B cell (primary cell): ENCODE measurements at places on chromosomes 3 and 15.

GRCh38 chr15:70006259-70007147, 91.2 kb downstream of the TLE3 start:
- no peak for DNase-seq

- peak; percentile 32 for DNase-seq
These were observed 161.3 kb upstream of the SLC2A2 start for GRCh38 chr3:171187706-171188290.

GRCh38 chr3:184322731-184323487, 8.5 kb downstream of the EIF4G1 start:
- DNase-seq = no peak

GRCh38 chr15:63340353-63340752, 41.3 kb downstream of the CA12 start:
- DNase-seq = no peak

GRCh38 chr15:86163816-86164215, 84.1 kb downstream of the AGBL1 start:
- DNase-seq = no peak

DNA sequence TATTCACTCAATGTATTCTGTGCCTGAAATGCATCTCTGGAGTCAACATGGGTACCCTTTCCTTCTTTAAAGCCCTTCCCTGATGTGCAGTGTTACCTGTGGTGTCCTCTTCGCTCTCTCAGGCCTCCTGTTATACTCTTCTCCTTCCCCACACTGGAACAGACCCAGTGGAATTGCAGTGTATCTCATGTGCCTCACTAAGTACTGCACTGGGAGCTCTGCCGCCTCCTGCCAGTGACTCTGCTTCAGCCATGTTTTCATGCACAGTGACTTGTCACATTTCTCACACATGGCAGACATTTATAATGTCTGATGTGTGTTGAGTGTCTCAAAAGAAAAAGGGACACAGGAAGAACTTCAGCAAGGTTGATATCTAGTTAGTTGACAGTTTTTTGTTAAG, 191.0 kb downstream of the KLHL25 start:
- DNase-seq = no peak

DNA sequence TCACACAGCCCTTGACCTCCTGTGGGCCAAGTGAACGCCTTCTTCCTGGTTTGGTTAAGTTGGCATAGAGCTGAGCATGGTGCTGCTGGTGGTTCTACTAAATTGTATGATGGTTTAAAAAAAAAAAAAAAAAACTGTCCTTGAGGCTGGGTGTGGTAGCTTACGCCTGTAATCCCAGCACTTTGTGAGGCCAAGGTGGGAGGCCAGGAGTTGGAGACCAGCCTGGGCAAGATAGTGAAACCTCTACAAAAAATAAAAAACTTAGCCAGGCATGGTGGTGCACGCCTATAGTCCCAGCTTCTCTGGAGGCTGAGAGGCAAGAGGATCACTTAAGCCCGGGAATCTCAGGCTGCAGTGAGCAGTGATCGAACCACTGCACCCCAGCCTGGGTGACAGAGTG, 58.9 kb upstream of the FLNB start:
- no peak for DNase-seq

GRCh38 chr3:188125076-188125475, 28.9 kb upstream of the LPP start:
- DNase-seq = no peak

GRCh38 chr3:34073961-34074360, 275.5 kb downstream of the PDCD6IP start:
- no peak for DNase-seq

DNA sequence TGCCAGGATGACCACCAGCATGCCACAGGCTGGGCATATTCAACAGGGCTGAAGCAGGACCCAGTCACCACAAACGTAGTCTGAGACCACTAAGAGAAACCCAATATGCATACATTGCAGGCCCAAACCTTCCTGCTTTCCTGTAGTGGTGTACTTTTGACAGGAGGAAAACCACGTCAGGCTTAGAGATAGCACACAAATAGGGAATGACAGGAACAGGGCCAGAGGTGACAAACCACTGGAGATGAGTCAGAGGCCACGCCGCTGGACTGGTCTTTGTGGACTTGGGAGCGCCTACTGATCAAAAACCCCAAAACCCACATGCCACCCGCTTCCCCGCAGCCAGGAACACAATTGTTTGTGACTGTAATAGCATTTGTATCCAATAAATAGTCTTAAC, 3.6 kb upstream of the EFCAB12 start:
- no peak for DNase-seq

DNA sequence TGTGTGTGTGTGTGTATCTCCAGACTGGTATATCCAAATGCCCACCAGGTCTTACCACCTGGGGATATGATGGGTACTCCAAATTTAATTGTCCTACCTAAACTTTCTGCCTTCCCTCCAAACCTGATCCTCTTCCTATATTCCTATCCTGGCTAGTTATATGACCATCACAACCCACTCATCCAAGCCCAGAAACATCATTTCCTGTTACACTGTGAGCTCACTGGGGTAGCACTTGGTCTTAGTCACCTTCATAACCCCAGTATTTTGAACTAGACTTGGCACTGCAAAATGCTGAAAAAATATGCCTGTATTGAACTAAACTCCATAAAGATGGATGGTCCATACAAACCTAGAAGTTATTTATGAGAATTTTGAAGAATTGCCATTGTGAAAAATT, 178.8 kb upstream of the EIF1B start:
- no peak for DNase-seq

GRCh38 chr15:42108806-42109205, 14.4 kb upstream of the PLA2G4D start:
- DNase-seq = no peak

DNA sequence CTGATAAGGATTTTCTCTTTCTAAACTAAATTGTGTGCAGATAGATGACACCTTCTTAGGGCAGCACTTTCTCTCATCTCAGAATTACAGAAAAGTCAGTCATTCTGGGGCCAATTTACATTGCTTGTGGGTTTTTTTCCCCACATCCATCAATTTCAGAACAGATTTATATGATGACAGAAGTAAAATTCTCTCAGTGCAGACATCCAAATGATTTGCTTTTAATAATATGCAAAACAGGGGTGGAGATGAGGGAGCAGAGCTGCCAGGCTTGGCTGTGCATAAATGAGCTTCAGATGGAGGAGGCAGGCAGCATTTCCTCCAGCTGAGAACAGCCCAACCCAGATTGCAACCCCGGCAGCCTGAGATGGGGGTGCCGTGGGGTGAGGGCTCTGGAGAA, 44.0 kb downstream of the EDEM1 start:
- no peak for DNase-seq

DNA sequence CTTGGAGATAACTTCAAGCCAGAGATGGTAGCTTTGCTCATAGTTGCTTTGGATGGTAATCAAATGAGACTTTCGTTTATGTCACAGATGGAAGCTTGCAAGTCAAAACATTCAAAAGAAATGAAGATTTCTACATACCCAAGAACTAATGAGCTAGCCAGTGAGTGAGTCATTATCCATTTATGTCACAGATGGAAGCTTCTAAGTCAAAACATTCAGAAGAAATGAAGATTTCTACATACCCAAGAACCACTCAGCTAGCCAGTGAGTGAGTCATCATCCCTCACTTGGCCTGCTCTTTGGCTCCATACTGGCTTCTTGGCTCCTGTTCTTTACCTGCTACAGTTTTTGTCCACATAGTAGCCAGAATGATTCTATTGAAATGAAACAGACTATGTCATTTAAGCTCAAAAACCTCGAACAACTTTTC, 559.8 kb upstream of the CBLB start:
- DNase-seq = no peak

GRCh38 chr3:9135930-9136525, 113.4 kb downstream of the SRGAP3 start:
- DNase-seq = no peak

GRCh38 chr3:27166888-27167287, 202.3 kb downstream of the NEK10 start:
- DNase-seq = no peak

- no peak for DNase-seq
These were observed 57.4 kb upstream of the BDH1 start for GRCh38 chr3:197613199-197613598.

- no peak for DNase-seq
These were observed 40.2 kb downstream of the ABHD17C start for GRCh38 chr15:80735344-80735743.

DNA sequence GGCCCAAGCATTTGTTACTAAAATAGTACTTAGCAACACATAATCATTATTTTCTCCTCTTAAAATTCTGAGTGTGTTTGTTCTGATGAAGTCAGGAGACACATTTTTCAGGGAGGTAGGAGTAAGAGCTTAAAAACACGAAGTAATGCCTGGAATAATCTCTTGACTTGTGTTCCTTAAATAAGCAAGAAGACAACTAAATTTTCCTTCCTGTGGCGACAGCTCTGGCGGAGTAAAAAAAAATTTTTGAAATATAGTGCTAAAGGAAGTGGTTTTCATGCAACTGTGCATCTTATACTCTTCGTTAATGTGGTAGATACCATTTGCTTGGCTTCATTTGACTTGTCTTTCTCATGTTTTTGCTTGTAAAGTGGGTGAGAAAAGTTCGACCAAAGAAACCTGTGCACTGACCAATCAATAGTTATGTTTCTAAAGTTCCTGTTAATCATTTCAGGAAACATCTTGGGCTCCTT, 11.1 kb upstream of the MBNL1 start:
- peak; percentile 60 for DNase-seq

GRCh38 chr3:126320517-126321293, 36.5 kb downstream of the KLF15 start:
- no peak for DNase-seq

DNA sequence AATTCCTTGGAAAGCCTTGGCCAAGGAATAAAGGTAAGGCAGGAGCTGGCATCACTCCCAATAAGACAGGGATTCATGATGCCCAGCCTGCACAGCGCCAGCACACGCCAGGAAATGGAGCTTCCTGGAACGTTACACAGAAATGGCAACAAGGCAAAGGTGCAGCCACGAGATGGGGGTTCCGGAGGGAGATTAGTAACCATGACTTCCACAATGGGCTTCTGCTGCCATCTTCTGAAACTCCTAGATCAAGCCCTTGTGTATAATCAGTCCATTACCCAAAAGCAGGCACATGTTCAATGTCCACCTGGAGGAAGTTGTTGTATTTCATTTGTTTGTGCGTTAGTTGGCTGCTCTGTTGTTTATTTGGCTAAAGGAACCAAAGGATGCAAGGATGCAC, 131.2 kb upstream of the TRIM42 start:
- no peak for DNase-seq

- DNase-seq = no peak
These were observed 45.6 kb downstream of the PEX5L start for GRCh38 chr3:179991104-179991503.

- no peak for DNase-seq
These were observed 68.4 kb downstream of the SV2B start for GRCh38 chr15:91168457-91168856.

DNA sequence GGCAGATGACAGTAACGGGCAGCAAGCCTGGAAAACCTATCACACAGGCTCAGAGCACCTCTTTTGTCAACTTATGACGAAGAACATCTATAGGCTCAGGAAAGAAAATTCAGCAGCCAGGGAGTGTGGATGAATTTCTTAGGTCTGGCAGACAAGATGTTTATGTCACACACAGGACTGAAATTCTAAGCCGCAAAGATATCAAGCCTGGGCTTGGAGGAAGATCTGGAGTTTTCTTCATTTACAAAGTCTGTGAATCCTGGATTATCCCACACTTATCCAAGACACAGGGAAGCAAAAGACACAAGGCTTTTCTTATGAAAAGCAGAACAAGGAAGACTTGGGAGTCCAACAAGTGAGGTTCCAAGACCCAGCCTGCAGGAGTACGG, 23.4 kb upstream of the CHCHD6 start:
- DNase-seq = no peak

DNA sequence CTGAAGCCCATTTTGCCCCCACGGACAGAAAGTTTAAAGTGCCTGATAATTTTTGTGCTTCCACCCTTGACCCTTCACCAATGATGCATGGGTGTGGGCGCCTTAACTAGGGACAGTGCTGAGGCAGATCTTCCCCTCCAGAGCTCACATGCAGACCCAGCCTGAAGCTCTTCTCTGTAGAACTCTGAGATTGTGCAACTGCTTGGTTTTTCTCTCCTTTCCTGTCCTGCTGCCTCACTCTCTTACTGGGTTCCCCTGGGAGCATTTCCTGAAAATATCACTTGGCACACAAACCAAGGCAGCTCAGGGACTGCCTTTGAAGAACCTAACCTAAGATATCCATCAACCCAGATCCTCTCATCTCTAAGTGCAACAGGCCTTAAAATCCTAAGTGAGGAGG, 220.3 kb upstream of the STT3B start:
- DNase-seq = no peak

- no peak for DNase-seq
These were observed 445.1 kb downstream of the MECOM start for GRCh38 chr3:169218314-169218983.

GRCh38 chr3:85270488-85270887, 311.7 kb downstream of the CADM2 start:
- no peak for DNase-seq

DNA sequence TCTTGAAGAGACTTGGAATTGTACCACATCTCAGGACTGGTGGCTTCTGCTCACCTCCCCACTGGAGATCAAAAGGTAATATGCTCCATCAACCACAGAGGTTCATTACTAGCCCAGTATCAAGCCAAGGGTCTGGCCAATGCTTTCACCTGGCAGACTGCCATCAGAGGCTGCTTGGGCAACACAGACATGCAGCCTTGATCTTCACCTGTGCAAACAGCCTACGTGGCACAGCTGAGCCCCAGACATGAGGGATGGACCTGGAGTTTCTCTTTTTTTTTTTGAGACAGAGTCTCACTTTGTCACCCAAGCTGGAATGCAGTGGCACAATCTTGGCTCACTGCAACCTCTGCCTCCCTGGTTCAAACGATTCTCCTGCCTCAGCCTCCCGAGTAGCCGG, 105.6 kb upstream of the HES1 start:
- no peak for DNase-seq

- no peak for DNase-seq
These were observed 312.1 kb downstream of the ARRDC4 start for GRCh38 chr15:98272625-98273024.

GRCh38 chr3:50415061-50415460, 55.7 kb upstream of the TMEM115 start:
- no peak for DNase-seq

DNA sequence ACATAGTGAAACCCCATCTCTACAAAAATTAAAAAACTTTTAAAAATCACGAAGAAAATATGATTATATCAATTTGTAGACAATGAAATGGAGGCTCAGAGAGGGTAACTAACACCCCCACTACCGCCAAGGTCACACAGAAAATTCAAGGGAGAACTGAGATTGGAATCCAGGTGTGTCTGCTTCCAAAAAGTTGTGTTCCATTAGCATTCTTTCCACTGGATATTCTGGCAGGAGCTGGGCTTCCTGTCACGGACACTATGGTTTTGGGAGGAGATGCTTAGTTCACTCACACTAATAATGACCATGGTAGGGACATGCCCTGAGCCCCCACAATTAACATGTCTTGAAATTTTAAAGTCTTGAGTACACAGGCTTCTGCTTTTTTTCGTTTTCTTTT, 28.8 kb downstream of the CTSH start:
- DNase-seq = no peak

DNA sequence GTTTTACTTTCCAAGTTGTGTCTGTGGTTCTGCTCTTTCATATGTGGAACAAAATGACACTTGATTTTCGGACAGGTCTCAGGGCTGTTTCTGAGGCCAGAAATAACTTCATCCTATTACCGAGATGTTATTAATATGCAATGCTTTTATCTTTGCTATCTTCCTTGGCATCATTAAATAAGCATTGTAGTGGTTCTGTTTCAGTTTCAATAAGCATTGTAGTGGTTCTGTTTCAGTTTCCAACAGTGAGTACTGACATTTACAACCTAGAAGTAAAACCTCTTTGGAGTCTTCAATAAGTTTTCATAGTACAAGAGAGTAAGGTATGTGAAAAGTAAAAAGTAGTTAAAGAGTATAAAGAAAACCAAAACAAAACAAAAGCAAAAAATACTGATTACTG, 746.2 kb downstream of the GRM7 start:
- no peak for DNase-seq
